Activated CD8-positive, alpha-beta memory T cell treated with anti-CD3 and anti-CD28 coated beads for 4 hours (primary cell): ENCODE measurements at places on chromosomes 5 and 9.

DNA sequence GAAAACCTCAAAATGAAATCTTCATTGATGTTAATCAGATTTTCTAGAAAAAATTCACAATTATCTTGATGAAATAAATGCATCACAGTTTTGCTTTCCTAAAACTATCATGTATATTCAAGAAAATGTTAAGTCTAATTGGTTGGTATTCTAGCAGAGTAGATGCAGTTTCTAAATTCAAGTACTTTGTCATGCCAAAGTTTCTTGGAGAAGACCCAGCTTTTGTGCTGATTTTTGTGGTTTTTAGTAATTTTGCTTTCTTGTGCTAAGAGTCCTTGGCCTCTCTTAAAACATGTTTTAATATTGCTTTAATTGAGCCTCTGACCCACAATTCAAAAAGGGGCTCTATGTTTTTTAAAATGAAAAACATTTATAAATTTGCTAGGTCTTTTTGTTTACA, 924.8 kb upstream of the PTPRD start:
- DNase-seq: no peak

GRCh38 chr9:127011772-127012171, 97.2 kb downstream of the RALGPS1 start:
- no peak for DNase-seq

GRCh38 chr5:177296581-177296980, 6.9 kb downstream of the RAB24 start:
- DNase-seq: no peak

- DNase-seq: no peak
Measured at GRCh38 chr5:9108162-9108561, 437.7 kb downstream of the SEMA5A start.

DNA sequence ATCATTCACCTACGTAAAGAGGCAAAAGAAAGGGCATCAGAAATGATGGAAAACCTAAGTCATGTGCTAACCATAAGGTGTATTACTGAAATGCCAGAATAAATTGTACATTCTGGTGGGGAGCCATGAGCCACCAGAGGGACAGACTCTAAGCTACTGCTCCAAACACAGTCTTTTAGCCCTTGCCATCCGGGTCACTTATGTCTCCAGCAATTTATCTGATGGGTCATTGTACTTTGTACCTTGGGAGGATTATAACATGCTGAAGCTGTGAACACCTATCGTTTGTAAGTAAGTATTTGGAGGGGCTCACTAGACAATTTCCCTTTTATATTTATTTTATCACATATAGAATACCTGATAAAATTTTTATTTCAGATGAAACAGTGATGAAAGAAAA, 495.1 kb downstream of the KIF4B start:
- DNase-seq: no peak

DNA sequence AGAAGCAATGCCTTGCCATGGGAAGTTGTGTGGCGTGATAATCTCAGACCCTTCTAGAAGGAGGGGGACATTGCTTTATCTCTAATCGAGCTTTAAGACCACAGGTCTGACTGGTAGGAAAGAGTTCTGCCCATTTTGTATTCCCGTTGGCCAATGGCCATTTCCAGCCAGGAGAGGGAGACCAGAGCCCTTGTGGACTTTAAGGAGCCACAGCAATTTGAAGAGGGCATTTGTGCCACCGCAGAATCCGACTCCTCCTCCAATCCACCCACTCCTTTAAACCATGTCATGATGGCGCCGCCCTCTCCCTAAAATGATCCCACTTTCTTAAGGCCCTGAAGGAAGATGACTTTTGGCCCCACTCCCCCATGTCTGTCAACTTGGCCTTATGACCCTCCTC, 560.5 kb upstream of the ADAMTS16 start:
- DNase-seq: no peak
